Fibroblast of skin of left biceps (primary cell): ENCODE measurements at places on chromosomes 5 and 9.

DNA sequence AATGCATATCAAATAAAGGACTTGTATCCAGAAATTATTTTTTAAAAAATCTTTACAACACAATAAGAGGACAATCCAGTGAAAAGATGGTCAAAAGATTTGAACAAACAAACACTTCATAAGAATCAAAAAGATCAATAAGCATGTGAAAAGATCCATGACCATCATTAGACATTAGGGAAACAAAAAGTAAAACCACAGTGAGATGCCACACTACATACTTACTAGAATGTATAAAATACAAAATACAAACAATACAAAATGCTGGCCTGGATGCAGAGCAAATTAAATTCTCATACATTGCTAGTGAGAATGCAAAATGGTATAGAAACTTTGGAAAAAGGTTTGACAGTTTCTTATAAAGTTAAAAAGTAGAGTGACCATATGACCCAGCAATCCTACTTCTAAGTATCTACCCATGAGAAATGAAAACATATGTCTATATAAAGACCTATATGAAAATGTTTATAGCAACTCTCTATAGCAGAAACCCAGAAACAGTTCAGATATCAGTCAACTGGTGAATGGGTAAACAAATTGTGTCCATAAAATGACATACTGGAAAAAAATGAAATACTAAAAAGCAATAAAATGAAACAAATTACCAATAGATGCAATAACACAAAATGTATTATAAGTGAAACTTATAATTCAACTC is 426.1 kb downstream of the RAB3C start:
- no peak for DNase-seq

DNA sequence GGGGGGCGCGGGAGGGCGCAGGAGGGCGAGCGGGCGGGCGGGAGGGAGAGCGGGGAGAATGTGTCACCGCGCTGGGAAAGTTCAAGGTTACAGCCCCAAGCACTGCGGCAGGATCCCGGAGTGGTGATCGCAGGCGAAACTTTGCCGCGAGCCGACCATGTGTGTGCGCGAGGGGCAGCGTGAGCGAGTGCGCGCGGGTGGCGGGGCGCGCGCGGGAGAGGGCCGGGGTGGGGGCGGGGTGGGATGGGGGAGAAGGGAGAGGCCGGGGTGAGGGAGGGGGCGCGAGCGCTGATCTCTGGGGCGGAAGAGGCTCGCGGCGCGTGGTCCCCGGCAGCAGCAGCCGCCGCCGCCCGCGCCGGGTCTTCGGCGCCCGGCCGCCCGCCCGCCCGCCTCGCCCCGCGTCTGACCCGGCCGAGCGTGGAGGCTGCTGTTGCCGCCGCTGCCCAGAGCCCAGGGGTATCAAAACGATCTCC is at the start of gene NFIB:
Gene NFIB, minus strand, starts transcription at position 191 of the 473 bp plus-strand sequence. CDS start 630 bp downstream, outside the sequence.
- DNase-seq, result no peak

GRCh38 chr5:128376577-128376976 is 161.5 kb downstream of the FBN2 start:
- peak; percentile 5 for DNase-seq

- no peak for DNase-seq
These were observed 1161.7 kb upstream of the DMAC1 start for GRCh38 chr9:8961186-8961851.

GRCh38 chr9:72912476-72913381 is 40.1 kb downstream of the ALDH1A1 start:
- no peak for DNase-seq

DNA sequence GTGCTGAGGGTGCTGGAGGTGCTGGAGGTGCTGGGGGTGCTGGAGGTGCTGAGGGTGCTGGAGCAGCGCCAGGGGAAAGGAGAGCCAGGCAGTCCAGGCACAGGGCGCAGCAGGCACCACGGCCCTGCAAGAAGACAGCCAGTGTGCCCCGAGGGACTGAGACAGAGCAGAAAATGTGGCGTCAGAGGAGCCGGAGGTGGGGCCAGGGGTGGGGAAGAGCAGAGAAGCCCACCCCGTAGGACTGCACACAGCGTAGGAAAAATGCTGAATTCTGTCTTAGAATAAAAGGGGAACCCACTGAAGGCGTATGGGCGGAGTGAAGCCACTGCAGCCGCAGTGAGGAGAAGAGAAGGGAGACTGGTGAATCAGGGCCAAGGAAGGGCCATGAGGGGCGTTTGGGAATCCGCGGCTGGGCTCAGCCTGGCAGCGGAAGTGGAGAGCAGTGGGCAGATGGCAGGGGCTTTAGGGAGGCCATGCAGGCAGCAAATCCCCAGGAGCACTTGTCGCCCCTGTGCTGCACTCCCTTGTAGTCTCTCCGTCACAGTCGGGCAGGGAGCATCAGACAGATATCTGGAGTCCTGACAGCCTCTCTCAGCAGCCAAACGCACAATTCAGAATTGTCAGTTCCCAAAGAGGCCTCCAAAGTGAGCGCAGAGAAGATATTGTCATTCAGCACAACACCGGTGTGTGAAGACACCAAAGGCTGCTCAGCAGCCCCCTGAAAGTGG is 35.9 kb upstream of the LECT2 start:
- DNase-seq, result no peak

DNA sequence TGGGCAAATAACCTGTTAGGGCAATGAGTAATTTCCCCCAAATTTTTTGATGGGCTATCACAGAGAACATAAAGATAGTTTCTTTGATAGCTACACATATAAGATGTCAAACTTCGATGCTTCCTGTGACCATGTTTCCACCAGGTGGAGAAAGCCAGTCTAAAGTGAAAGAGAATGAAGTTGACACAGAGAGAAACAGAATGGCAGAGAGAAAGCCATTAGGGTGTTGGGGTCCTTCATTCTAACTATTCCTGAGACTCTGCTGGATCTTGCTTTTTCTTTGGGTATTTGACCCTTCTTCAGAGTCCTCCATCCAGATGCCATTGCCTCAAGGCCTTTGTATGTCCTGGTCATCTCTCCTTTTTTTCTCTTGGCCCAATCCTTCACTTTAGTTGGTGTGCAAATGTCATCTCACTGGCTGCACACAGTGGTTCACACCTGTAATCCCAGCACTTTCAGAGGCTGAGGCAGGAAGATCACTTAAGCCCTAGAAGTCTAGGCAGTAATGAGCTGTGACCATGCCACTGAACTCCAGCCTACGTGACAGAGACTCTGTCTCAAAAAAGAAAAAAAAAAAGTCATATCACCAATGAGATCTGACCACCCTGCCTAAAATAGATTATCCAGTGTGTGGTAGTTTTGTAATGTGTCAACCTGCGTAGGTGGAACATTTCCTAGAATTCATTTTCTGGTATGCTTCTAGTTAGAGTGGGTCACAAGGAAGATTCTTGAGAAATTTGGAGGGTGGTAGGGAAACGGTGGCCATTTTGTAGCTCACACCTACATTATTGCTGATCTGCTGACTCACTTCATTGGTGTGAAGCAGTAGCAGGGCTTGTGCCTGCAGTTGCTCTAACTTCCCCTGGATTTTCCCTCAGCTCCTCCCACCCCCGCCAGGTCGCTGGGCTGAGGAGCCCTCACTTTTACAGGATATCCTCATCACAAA is 20.8 kb upstream of the KIF2A start:
- DNase-seq, result no peak

- no peak for DNase-seq
These were observed 23.4 kb downstream of the ARSB start for GRCh38 chr5:78961743-78962142.

GRCh38 chr9:94946256-94946655 is 219.8 kb downstream of the AOPEP start:
- DNase-seq, result no peak

GRCh38 chr9:15211815-15212495 is 95.1 kb downstream of the TTC39B start:
- peak; percentile 37 for DNase-seq
